ENCODE measurements at places on chromosomes 13 and 19.

GRCh38 chr13:99375738-99376080, 68.5 kb upstream of the GPR183 start:
- no peak for DNase-seq

- DNase-seq: no peak
These were observed 8.4 kb upstream of the SIGLEC6 start for GRCh38 chr19:51539821-51540366.

GRCh38 chr13:59766236-59766635, 397.5 kb downstream of the DIAPH3 start:
- no peak for DNase-seq

DNA sequence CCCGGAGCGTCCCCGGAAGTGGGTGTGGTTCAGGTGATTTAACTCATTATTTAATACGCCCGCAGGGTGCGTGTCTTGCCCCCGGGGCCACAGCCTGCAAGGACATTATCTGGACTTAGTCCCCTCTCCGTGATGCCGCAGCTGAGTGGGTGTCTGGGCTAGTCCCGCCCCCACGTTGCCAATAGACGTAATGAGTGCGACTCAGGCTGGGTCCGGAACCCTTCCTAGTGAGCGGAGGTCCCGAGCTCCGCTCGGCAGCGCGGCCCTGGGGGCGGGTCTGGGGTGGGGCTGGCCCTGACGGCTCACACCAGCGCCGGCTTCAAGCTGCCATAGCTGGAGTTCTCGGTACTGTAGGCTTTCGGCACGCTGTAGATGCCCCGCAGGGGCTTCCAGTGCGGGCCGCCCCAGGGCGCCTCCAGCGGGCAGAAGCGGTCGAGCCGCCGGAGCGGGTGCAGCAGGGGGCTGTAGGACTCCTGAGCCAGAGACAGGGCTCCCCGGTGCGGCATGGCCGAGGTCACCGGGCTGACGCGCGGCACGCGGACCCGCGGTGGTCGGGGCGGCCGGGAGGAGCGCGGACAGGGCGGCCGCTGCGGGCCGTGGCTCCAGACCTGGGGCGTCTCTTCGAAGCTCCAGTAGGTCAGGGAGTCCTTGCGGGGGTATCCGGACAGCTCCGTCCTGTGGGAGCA, 918 bp upstream of the LHB start:
- DNase-seq: peak; percentile 43

GRCh38 chr19:15292140-15292539, 40.2 kb downstream of the BRD4 start:
- no peak for DNase-seq

GRCh38 chr13:69755101-69755500, 352.5 kb upstream of the ATXN8OS start:
- no peak for DNase-seq

GRCh38 chr19:7927605-7928333, 1.8 kb upstream of the CTXN1 start:
- DNase-seq: no peak

GRCh38 chr13:92963029-92963428, 263.6 kb upstream of the GPC6 start:
- no peak for DNase-seq

DNA sequence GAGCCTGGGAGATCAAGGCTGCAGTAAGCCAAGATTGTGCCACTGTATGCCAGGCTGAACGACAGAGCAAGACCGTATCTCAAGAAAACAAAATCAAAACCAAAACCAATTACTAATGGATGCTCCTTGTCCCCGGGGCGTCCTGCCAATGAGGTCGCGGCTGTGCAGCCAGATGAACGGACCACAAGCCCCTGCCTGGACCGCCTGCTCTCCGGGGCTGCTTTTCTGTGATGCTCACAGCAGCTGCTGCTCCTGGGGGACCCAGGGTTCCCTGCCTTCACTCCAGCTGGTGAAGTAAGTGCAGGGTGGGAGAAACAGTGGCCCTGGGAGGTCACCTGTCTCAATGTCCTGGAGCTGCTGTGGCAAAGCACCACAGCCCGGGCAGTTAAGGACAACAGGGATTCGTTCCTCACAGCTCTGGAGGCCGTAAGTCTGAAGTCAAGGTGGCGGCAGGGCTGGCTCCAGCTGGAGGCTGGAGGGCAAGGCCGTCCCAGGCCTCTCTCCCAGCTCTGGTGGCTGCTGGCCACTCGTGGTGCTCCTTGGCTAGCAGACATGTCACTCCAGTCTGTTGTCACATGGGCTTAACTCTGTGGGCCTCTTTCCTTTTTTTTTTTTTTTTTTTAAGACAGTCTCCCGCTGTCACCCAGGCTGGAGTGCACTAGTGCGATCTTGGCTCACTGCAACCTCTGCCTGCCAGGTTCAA, 10.1 kb downstream of the COPE start:
- DNase-seq: no peak

DNA sequence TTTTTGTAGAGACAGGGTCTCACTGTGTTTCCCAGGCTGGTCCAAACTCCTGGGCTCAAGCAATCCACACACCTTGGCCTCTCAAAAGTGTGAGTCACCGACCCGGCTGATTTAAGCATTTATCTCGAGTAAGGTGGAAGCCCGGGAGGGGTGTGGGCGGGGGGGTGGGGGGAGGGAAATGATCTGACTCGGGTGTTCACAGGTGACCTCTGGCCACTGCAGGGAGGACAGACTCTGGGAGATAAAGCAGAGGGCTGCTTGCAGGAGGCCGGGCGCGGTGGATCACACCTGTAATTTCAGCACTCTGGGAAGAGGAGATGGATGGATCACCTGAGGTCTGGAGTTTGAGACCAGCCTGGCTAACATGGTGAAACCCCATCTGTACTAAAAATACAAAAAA, 7.9 kb downstream of the DENND1C start:
- DNase-seq: no peak

- DNase-seq: no peak
These were observed 1.5 kb upstream of the CGB7 start for GRCh38 chr19:49059053-49059452.

DNA sequence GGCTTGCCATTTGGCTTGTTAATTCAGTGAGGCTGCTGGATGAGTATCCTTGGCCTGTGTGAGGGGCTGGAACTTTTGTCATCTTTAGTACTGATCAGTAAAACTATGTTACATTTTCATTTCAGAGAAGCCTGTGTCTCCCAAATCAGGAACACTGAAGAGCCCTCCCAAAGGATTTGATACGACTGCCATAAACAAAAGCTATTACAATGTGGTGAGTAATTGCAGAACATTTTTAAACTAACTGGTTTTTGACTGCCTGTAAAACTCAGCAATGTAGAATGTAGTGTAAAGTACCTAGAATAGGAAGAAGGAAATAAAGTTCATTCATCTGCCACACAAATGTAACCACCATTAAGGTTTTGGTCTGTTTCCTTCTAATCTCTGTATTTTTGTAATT, 87.4 kb upstream of the TEX29 start:
- DNase-seq: no peak

DNA sequence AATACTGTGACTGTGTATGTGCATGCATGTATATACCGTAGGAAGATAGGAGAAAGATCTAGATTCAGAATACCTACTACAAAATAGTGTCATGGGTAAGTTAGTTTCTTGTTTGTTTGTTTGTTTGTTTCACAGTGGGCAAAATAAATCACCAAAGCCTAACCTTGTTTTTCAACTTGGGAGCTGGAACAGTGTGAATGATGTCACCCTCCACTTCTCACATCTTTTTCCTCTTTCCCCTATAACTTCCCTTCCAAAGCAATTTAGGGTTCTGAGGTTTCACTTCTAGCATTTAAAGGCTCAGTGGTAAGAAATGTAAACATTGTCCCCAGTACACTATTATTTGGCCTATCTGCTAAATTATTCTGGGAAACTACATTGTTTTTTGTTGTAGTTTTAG, 5.4 kb downstream of the KCTD4 start:
- DNase-seq: no peak

DNA sequence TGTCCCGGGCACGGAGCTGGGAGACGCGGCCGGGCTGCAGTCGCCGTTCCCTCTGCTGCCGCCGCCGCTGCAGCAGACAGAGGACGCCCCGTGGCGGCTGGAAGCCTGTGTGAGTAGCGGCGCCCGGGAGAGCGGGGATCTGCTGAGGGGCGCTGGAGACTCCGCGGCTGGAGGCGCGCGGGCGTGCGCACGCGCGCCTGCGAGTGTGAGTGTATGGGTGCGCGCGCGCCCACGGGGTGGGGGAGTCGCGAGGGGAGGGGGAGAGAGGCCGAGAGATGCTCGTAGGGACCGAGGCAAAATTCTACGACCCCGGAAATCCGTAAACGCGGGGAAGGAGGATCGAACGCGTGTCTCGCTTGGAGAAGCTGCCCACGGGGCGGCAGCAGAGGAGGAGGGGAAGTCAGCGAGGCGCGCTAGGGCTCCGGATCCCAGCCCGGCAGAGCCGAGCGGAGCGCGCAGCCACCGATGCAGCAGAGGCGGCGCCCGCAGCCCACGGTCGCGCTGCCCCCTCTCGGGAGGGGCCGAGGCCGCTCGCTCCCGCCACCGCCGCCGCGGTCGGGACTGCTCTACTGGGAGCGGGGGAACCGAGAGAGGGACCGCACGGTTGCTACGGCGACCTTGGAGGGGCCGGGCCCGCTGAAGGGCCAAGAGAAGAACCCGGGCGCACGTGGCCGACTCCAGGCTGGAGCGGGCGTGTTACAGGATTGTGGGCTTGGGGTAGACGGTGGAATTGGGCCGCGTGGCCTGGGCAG, at the start of gene ENOX1:
TSS of gene ENOX1 (minus strand) at position 207 of the 752 bp plus-strand sequence.
- peak; percentile 31 for DNase-seq

DNA sequence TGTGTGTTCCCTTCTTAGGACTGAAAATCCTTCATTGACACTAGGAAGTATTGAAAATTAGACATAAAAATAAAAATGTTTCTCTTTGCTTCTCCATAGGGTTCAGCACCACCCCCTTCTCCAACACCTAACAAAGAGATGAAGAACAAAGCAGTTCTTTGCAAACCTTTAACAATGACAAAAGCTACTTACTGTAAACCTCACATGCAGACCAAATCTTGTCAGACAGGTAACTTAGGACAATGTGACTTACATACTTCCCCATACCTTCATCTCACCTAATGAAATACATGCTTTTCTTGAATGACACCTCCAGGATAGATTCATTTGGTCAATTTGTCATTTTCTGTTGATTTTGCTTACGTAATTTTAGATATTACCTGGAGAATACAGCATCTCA, 99.9 kb downstream of the ZMYM2 start:
- no peak for DNase-seq

DNA sequence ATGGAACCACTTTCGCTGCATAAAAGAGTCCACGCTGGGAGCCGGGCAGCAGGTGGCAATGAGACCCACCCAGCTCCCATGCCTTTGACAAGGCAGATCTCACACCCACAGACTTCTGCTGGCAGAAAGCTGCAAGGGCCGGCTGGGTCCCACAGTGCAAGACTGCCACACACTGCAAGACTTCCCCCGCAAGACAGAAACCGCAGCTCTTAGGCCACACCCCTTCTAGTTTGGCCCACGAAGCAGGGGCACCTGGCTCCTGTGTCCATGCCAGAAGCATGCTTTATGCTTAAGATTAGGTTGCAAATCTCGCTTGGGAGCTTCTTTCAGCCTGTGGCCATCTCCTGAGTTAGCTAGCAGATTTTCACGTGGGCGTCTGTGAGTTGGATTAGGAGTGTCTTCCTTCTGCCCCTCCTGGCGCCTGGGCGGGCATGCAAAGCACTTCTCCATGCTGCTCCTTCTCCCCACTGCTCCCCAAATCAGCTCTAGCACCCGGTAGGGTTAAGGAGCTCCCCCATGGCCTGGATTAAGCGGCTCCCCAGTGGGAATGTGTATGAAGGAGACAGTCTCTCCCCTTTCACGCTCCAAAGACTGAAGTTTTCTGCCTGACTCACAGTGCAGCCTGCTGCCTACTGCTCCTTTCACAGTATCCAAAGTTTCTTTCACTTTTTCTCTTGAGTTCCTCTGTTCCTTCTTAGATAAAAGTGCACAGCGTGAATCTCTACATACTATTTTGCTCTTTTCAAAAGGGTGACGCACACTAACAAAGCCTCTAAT, 17.7 kb downstream of the GPC6 start:
- DNase-seq: no peak

GRCh38 chr19:53906211-53907192, 2.6 kb upstream of the CACNG7 start:
- peak; percentile 42 for DNase-seq

DNA sequence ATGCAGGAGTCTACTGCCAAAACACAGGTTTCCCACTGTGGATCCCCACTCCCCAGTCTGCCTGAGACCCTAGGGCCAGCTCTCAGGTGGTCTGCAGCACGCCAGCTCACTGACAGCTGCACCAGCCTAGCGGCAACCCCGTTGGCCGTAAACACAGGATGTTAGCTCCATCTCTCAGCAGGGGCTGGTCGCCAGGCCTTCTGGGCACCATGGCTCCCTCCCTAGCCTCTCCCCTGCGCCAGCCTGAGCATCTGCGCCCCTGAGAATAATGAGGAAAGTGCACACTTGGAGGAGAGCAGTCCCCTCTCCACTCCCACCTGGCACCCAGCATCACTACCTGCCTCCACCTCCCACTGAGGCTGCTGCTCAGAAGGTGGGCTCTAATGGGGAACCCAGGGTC, 20.8 kb upstream of the EPHX3 start:
- DNase-seq: peak; percentile 31

- no peak for DNase-seq
These were observed 410 bp downstream of the PIN1 start for GRCh38 chr19:9835507-9835949.

- DNase-seq: no peak
These were observed 178.3 kb upstream of the RFC3 start for GRCh38 chr13:33639626-33640080.

Data from cerebellar cortex (tissue), 1 donor.